DMS53 (cell line): ENCODE measurements at places on chromosomes 4 and X.

- no peak for DNase-seq
Measured at GRCh38 chrX:114181195-114181594, 402.7 kb upstream of the HTR2C start.

DNA sequence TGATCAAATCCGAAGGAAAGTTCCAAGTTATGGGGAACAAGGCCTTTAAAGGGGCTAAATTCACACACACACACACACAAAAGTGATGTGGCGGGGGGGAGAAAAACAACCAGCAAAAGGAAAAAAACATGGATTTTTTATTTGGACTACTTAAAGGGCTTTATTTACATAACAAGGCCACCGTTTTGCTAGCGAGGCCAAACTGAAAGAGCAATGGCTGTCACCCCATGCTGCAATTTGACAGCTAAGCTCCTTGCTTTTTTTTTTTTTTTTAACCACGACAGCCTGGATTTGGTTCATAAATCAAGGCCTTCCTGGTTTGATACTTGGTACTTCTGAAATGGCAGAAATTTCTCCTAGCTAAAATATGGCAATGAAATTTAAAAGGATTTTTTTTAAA lies 99.6 kb upstream of the PTCHD1 start:
- DNase-seq = no peak

DNA sequence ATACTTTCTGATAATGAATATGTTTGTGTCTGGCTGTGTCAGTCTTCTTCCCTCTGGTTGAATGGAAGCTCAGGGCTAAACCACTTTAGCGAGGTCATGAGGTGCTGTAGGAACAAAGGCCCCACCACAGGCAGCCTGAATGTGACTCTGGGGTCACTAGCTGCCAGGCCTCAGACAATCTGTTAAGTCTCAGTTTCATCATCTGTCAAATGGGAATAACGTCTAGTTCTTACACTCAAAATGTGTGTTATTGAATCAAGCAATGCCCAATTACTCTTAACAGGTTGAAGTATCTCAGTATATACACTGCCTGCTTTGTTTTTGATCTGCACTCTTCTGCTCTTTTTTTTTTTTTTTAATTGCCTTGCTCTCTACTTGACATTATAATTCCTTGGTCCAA lies 148.6 kb downstream of the STK32B start:
- DNase-seq = no peak

DNA sequence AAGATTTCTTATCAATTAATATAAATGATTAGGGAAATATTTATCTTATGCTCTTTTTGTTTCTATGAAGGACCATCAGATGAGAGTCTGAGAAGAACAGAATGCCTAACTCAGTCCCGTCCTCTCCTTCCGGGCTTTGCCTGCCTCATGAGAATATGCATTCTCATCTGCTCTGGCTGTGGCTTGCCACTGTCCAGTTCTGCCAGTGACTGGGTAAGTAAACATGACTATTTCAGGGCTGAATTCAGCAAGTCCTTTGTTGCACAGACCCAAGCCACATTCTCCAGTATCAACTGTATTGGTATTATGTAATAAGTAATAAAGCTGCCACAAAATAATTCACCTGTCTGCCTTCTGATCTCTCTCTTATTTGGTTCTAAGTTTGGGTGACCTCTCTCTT lies 110.7 kb downstream of the WDFY3 start:
- peak; percentile 46 for DNase-seq

GRCh38 chr4:91826186-91826585 lies 477.6 kb upstream of the GRID2 start:
- DNase-seq = no peak

DNA sequence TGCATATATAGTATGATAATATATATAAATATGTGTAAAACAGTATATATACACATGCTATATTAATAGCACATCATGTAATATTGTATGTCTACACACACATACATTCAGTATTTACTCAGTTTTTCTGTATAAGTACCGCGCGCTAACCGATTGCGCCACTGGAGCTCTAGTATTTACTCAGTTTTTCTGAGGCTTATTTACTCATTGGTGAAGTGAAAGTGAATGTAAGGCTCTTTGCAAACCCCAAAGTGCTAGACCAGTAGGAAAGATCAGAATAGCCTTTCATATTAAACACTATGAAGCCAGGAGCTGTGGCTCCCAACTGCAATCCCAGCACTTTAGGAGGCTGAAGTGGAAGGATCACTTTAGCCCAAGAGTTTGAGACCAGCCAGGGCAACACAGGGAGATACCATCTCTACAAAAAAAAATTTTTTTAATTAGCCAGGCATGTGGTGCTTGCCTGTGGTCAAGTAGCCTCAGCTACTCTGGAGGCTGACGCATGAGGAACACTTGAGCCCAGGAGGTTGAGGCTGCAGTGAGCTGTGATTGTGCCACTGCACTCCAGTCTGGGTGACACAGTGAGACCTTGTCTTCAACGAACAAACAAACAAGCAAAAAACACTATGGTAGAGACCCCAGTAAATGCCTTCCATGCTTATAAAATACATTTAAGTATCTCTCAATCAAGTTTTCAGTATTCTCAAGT lies 125.8 kb downstream of the KIT start:
- DNase-seq = peak; percentile 80

DNA sequence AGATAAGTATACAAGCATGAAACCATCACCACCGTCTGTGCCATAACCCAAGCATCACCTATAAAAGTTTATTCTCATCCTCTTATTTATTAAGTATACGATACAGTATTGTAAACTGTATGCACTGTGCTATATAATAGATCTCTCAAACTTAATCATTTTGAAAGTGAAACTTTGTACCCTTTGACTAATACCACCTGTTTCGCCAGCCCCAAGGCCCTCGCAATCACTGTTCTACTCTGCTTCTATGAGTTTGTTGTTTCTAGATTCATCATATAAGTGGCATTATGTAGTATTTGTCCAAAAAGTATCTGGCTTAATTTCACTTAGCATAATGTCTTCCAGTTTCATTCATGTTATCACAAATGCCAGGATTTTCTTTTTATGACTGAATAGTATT lies 72.1 kb upstream of the DOCK11 start:
- DNase-seq = no peak
